Stimulated activated CD4-positive, alpha-beta T cell treated with anti-CD3 and anti-CD28 coated beads, Interleukin-2, amount 100 ng/mL, for 24 hours (primary cell): ENCODE measurements at places on chromosomes 11 and 22.

DNA sequence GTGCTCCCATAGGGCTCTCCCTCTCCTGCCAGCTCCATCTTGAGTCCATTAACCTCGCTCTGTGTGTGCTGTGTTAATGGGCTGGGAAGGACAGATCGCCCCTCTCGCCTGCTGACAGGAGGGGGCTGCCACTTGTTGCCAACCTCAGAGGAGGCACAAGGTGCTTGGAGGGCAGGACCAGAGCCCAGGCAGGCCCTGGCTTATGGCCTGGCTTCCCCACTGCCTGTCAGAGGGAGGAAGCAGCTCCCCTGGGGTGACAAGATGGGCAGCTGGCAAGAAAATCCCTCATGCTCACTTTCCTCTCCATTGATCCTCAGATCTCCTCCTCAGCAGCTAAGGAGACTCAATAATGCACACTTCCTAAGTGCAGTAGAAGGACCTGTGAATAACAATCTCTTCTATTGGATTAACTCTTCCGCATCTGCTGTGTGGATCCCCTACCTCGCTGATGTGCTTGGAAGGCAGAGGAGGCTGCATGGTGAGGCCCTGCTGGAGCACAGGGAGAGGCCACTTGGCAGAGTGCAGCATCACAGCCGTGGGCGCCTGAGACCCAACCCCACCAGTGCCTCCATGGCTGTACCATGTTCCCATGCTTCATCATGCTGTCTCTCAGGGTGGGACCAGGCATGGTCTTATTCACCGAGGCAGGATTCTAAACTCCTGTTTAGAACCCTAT, 70.3 kb downstream of the TRIM29 start:
- DNase-seq: no peak

DNA sequence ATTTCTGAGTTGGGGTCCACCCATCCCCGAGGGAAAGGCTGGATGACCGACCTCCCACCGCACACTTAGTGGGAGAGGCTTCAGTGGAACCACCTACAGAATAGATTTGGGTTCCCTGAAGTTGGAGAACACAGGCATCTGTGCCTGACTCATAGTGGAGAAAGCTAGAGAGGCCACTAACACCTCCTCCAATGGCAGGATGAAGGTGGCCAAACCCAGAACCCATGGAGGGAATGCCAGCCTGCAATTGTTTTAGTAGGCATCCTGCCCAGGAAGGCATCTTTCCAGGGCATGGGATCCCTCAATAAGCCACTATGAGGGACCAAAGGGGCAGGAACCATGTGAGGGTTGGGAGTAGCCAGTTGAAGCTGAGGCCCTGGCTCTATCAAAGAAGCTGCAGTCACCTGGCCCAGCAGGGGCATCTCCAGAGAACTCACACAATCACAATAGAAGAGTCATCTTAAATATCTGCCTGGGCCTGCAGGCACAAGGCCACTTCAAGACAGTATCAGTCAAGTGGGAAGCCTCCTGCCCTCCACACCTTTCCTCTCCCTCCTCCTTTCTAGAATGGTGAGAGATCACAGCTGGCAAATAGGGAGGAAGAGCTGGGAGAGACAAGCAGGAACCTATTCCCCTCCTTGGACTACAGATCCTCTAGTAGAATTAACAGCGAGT, 124.1 kb upstream of the CSNK2A3 start:
- no peak for DNase-seq

GRCh38 chr22:27422442-27422841, 379.1 kb downstream of the MN1 start:
- no peak for DNase-seq

DNA sequence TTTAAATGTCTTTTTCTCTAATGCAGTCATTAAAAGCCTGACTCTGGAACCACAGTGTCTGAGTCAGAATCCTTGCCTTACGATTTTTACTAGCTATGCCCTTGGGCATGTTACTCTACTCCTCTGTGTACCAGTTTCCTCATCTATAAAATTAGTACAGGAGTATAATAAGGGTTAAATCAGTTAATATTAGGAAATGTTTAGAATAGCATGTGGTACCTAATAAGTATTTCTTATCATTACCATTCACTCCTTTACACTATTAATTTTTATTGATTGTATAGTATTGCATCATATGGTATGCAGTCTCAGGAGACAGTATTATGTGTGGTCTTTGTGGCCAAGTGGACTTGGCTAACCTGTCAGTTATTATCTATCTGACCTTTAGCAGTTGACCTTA, 68.2 kb downstream of the METTL15 start:
- no peak for DNase-seq

DNA sequence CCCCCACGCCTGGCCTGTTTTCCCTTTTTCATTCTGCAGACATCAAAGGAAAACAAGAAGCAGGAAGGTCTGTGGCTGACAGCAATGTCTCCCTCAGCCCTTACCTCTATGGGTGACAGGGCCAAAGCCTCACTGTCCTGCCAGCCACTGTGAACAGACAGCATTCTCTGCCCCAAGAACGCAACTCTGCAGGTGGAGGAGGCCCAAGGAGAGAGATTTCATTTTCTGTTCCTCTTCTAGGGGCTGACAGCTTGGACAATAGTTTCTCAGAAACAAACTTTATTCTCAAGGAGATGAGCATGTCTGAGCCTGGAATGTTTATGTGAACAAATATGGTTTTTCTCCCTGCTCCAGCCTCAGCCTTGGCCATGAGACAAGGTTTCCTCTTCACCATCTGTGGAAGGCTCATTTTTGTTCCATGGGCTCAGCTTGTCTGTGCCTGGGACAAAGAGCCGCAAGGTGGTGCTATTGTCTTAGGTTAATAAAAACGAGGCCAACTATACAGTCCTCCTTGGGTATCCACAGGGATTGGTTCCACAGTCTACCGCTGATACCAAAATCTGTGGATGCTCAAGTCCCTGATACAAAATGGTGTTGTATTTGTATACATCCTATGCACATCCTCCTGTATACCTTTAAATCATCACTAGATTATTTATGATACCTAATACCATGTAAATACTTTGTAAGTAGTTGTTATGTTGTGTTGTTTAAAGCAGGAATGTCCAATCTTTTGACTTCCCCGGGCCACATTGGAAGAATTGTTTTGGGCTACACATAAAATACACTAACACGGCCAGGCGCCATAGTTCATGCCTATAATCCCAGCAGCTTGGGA, 5.8 kb downstream of the PIWIL3 start:
- DNase-seq: peak; percentile 54

DNA sequence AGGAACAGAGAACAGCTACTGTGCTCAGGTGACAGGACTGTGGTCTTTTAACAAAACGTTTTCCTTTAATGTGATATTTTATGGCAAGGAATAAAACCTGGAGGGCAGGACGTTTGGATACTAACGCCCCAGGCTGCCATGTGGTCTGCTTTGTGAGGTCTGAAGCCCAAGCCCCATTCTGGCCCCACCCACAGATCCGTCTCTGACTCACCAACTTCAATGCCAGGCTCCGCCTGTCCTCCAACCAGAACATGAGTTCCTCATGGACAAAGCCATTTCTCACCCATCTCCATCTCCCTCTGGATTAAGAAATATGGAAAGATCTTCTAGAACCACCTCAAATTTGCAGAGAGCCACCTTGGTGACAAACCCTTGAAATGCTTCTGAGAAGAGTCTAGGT, 148.8 kb downstream of the CRYBB2 start:
- no peak for DNase-seq

DNA sequence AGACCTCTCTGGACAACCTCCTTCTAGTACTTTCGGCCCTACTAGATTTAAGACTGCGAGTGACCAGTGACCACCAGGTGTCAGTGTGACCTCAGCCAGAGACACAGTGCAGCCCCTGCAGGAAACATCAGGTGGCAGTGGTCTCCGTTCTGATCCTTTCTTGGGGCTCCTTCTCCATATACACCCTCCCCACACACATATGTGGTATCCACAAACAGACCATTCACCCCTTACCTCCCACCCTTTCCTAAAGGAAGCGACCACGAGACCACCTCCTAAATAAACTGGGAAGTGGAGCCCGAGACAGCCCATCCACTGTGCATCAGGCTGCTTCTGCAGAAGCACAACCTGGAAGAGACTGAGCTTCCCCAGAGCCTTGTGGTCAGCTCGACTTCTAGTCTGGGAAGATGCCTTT, 38.5 kb upstream of the CYP2D6 start:
- DNase-seq: peak; percentile 80

- no peak for DNase-seq
Measured at GRCh38 chr11:16979703-16980622, 34.3 kb downstream of the PLEKHA7 start.

DNA sequence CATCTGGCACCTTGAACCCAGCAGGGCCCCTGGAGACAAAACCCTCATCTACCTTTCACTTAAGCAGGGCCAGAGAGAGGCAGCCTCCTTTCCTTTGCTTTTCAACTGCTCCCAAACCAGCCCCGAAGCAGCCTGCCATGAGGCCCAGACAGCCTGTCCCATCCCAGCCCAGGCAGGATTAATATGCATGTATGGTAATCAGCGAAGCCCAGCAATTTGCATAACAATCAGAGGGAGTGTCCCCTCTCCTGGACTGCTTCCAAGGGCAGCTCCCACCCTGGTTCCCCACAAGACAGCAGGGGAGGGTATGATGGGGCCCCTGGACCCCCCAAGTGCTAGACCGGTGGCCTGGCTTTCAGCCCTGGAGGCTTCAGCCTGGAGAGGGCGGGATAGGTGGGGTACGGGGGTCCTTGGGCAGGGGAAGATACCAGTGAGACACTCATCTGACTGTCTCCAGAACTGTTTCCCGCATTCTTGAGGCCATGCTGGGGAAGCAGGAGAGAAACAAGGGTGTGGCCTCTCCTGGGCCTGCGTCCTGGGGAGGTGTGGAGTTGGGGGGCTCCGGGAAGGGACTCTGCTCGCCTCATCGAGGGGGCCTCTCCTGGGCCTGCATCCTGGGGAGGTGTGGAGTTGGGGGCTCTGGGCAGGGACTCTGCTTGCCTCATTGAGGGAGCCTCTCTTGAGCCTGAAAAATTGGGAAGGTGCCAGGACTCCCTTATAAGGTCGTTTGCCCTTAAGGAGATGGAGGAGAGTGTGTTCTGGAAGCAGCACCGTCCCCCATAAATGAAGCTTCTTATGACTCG, 93.2 kb upstream of the PRR5 start:
- no peak for DNase-seq

- no peak for DNase-seq
Measured at GRCh38 chr11:65438257-65439151, 15.9 kb downstream of the NEAT1 start.

- DNase-seq: no peak
Measured at GRCh38 chr11:68420171-68420570, 40.4 kb upstream of the PPP6R3 start.

DNA sequence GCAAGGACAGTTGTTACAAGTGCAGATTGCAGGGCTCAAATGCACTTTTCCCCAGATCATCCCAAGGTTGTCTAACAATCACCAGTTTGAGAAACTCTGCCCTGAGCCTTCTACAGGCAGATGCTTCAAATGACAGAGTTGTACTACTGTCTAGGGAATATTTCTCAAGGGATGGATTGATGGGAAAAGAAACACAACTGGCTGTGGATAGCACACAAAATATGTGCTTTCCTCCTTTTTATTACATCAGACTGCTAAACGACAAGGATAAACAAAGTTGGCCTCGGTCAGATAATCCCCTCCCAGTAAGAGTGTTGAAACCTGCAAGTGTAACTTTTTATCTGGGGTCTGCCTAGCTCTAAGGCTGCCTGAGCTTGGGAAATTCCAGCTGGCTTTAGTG, 46.6 kb upstream of the SORL1-AS1 start:
- no peak for DNase-seq

DNA sequence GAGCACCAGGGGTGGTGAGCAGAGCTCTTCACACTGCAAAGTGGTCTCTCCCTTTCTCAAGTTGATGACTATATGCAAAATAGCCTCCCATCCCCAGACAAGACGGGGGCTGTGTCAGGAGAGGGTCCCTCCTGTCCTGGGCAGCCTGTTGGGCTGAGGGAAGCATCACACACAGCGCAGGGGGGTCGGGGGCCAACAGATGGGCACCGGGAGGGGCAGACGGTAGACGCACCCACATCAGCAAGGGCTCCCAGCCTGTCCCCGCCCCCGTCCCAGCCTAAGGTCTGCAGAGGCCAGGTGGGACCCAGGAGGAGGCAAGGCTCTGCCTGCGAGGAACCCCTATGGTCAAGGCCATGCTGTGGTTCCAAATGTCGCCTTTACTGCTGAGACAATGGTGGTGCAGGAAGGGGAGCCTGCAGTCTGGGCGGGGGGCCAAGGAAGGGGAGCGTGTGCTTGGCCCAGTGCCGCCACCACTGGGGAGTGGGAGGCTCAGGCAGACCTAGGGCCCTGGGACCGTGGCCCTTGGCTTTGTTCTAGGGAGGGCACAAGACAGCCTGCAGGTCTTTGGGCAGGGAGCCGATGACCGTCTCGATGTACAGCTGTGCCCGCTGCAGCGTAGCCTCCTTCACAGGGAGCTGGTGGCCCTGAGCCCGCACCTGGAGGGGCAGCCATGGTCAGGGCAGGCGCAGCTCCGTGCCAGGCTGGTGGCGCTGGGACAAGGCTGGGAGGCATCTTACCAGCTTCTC, 4.3 kb upstream of the PLXNB2 start:
- DNase-seq: no peak

- DNase-seq: no peak
Measured at GRCh38 chr11:66593303-66593635, 284 bp downstream of the CCS start.

DNA sequence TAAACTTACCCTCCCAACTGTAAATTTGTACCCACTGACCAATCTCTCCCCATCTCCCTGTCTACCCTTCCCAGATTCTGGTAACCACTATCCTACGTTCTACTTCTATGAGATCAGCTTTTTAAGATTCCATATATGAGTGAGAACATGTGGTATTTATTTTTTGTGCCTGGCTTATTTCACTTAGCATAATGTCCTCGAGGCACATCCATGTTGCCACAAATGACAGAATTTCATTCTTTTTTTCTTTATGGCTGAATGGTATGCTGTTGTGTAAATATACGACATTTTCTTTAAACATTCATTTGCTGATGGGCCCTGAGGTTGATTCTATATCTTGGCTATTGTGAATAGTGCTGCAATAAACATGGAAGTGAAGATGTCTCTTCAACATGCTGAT, 74.7 kb upstream of the RRM1 start:
- no peak for DNase-seq

DNA sequence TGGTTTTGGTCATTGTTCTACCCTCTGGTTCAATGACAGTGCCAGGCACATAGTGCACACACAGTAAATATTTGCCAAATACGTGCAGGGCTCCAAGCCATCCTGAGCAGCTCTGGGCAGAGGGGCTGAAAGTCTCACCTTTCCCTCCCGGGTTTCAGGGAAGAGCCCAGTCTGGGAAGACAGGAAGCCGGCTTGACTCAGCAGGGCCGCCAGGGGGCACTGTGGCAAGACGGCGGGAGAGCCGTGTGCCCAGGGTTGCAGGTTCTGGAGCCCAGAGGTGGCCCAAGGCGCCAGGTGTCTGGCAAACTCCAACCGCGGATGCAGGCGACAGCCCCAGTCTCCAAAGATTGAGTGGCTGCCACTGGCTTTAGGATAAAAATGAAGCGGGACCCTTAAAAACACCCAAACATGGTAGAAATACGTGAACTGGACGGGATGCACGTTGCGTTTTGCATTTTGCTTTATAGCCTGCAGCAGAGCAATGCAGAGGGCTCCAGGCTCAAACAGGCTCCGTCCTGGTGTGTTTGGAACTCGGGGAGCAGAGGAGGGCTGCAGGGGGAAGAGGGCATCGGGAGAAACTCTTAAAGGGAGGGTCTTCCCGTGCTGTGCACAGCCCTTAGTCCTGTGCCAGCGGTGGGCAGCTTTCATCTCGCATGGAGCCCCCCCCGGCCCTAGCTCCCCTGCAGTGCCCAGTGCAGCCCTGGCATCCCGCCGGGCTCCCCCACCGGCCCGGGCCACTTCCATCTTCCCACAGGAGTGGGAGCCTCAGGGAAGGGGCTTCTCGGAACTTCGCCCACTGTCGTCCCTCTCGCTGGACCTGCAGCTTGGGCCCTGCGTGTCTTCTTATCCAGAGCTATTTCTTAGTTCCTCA, 10.7 kb downstream of the KRTAP5-5 start:
- peak; percentile 40 for DNase-seq
